ENCODE measurements at places on chromosomes 7 and 10.

GRCh38 chr10:133475821-133476640 lies 22.3 kb downstream of the SCART1 start:
- DNase-seq = no peak

DNA sequence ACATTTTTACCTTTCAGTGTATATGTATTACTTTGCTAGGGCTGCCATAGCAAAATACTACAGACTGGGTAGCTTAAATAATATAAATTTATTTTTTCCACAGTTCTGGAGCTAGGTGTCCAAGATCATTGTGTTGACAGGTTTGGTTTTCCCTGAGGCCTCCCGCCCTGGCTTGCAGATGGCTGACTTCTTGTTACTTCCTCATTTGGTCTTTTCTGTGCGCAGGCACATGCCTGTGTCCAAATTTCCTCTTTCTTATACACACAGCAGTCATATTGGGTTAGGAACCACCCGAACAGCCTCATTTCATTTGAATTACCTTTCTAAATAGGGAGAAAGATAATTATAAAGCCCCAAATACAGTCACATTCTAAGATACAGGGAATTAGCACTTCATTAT lies 521.6 kb upstream of the SORCS1 start:
- DNase-seq = no peak

- no peak for DNase-seq
Observed at GRCh38 chr7:131383417-131384285, 56.0 kb downstream of the MKLN1 start.

GRCh38 chr10:12396567-12396966 lies 47.2 kb downstream of the CAMK1D start:
- DNase-seq = no peak

GRCh38 chr7:2162959-2163358 lies 69.8 kb downstream of the MAD1L1 start:
- no peak for DNase-seq

DNA sequence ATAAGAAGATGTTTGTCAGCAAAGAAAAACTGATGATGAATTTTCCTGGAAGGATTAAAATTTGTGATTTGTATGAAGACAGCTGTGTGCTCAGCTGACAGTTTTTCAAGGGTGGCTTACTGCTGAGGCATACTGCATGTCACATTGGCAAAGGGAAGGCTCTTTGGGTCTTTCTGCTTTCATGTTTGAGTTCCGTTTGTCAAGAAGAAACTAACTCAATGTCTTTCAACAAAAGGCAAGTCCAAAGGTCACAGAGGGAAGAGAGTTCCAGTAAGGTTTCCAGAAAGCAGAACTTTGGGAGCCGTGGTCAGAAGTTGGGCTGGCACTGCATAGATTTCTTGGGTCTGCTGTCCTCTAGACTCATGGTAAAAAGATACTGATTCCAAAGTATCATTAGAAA lies 16.9 kb downstream of the DYDC2 start:
- DNase-seq = no peak

- no peak for DNase-seq
Observed at GRCh38 chr7:29432721-29433120, 130.9 kb upstream of the PRR15 start.

DNA sequence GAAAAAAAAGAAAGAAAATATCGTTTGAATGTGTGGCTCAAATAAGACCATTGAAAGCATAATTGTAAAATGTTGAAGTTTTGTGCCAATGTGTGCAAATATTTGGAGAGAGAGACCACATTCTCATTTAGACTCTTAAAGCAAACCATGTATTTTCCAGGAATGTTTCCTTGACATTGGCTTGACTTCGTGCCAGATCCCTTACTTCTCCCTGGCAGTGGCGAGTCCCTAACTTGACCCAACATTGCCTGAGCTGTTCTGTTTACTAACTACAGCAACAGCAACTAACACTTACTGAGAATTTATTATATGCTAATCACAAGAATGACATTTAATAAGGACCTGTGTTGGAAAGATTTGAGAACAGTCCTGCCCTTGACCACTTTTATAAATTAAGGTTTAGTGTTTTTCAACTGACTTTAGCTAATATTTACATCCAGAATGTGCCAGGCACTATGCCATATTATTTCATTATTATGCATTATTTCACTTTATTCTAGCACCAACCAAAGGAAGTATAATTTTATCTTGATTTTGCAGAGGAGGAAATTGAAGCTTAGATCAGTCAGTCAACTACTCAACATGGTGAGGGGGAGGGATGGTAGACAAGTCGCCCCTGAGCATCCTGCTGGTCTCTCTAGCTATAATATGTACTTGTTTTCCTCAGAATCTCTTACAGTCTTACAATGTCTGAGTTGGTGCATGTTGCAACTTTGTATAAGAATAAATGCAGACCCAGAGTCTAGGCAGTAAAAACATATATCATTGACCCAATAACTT lies 29.7 kb downstream of the ZNF467 start:
- no peak for DNase-seq

DNA sequence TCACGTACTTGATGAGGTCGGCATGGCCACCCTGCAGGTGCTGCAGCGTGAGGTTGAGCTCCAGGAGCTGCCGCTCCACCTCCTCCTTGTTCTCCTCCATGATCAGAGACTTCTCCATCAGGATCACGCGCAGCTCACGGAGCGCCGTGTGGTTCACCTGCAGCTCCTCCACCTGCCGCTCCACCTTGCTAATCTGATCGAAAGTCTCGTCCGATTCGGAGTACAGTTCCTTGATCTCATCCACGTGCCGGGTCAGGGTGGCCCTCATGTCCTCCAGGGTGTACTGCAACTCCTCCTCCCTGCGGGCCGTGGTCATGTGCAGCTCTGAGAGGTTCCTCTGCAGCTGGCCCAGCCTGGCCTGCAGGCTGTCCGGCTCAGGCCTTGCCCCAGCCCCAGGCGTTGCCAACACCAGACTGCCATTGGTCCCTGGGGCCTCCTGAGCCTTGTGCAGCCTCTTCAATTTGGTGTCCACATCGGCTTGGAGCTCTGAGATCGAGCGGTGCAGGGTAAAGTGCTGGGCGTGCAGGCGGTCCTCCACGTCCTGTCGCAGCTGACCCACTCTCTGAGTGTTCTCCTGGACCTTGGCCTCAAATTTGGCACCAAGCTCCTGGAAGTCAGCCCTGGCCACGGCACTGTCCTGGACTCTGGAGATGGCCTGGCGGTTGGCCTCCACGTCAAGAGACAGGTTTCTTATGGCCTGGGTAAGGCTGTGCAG lies 13.9 kb downstream of the MMRN2 start:
- DNase-seq = no peak

DNA sequence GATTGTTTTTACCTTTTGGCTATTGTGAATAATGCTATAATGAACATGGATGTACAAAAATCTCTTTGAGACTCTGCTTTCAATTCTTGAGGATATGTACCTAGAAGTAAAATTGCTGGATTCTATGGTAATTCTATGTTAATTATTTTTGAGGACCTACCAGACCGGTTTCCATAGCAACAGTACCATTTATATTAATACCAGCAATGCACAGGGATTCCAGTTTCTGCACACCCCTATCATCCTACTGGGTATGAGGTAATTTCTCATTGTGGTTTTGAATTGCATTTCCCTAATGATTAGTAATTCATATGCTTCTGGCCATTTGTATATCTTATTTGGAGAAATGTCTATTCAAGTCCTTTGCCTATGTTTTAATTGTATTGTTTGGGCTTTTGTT lies 9.9 kb upstream of the PPP1R9A start:
- DNase-seq = no peak

GRCh38 chr10:121956111-121957061 lies 18.6 kb downstream of the NSMCE4A start:
- no peak for DNase-seq

Measured in HuH-7.5 (cell line).